ENCODE measurements at places on chromosomes 6 and 20.

DNA sequence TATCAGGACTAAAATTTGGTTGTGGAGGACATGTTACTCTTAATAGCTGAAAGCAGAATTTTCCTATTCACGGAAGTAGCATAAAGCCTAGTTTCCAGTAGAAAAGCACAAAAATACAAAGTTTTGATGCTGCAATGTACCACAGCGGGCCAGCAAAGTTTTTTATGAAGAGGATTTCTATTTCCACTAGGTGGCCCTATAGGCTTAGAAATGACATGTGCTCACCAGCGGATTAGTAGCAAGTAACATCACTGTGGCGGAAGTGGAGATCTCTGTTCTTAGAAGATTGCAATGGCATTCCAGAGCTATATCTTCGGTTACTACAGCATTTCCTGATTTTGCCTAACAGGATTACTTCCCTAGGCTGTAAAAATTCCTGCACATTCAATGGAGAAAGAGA lies 1219.0 kb upstream of the EYS start:
- no peak for DNase-seq

GRCh38 chr6:15036690-15037245 lies 209.1 kb upstream of the JARID2 start:
- no peak for DNase-seq

DNA sequence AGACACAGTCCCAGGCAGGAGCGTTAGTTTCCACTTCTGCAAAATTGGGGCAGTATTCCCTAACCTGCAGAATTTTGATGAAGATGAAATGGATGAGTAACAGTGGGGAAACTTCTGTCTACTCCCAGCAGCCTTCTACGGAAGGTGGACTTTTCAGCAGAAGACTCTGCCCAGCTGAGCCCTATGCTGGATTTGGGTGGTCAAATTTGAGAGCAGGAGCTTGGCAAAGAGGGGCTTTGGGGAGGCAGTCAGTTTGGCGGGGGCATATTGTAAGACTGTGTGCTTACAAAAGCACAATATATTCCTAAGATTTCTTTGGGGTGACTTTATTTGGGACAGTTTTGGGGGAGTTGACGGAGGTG lies 5.4 kb upstream of the SDCBP2 start:
- no peak for DNase-seq

DNA sequence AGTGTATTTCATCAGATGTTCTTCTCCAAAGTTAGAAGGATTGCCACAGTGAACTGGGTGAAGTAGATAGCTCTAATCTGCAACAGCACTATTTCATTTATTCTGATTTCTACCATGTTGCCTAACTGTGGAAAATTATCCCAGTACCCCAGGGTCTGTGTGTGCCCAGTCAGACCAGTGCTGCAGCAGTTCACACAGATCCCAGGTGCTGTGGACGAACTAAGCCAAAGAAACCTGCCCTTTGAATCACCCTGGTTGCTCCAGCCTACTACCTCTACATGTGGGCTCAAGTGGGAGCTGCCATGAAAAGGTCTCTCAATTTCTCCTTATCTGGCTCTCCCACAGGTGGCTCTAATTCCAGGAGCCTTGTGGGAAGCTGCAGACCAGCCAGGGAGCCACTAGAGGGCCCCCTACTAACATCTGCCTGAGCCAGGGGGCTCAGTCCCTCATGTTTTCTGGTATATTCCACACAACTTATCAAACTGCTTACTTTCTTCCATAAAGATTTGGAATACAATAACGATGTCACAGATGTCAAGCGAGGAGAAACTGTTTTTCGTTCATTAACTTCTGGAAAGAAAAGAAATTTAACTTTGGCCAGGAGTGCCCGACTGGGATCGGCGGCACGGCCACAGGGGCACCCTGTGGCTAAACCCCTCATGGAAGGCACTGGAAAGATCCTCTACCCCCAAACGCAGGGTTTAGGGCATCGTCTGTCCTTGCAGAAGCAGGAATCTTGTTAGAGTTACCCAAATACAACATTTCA lies 31.6 kb upstream of the LY86 start:
- no peak for DNase-seq

- DNase-seq: no peak
These were observed 57.4 kb upstream of the PROKR2 start for GRCh38 chr20:5374171-5374570.

- DNase-seq: no peak
These were observed 123.5 kb downstream of the MAN1A1 start for GRCh38 chr6:119226089-119226488.

DNA sequence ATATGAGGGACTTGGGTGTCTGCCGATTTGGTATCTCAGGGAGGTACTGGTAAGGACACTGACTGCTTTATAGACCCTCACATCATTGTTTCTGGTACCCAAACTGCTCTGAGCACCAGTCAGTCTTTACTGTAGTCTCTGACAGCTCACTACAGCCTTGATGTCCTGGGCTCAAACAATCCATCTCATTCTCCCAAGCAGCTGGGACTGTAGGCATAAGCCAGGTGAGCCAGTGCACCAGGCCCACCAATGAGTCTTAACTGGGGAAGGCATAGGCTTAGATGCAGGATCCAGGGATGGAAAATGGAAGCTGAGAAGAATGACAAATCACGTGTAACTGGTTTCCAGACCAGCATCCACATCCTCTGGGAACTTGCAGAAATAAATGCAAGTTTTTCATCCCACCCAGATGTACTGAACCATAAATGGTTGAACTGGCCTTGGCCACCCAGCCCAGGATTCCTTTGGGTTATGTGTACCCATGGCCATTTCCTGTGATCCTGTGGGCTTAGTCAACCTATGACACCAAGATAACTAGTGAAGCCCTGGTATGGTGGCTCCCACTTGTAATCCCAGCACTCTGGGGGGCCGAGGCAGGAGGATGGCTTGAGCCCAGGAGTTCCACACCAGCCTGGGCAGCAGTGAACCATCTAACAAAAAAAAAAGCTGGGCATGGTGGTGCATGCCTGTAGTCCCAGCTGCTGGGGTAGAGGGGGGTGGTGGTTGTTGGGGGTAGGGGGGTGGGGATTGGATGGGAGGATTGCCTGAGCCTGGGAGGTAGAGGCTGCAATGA lies 5.8 kb downstream of the TUBB start:
- no peak for DNase-seq

GRCh38 chr6:106856227-106856874 lies 118.2 kb downstream of the CD24 start:
- DNase-seq: no peak

- DNase-seq: no peak
These were observed 136.6 kb downstream of the GMDS start for GRCh38 chr6:2108700-2109306.

- no peak for DNase-seq
These were observed 128.8 kb downstream of the PHF3 start for GRCh38 chr6:63764318-63764916.

- DNase-seq: no peak
These were observed 251.2 kb downstream of the GJA1 start for GRCh38 chr6:121686611-121687023.

- no peak for DNase-seq
These were observed 91.8 kb upstream of the NHSL1 start for GRCh38 chr6:138590796-138591709.

Data from stimulated activated CD8-positive, alpha-beta memory T cell treated with anti-CD3 and anti-CD28 coated beads, Interleukin-4, amount 100 ng/mL, for 4 hours (primary cell).